T-helper 17 cell (primary cell): ENCODE measurements at places on chromosomes 1 and 21.

- DNase-seq: no peak
Measured at GRCh38 chr1:176177764-176178163, 29.3 kb downstream of the COP1 start.

DNA sequence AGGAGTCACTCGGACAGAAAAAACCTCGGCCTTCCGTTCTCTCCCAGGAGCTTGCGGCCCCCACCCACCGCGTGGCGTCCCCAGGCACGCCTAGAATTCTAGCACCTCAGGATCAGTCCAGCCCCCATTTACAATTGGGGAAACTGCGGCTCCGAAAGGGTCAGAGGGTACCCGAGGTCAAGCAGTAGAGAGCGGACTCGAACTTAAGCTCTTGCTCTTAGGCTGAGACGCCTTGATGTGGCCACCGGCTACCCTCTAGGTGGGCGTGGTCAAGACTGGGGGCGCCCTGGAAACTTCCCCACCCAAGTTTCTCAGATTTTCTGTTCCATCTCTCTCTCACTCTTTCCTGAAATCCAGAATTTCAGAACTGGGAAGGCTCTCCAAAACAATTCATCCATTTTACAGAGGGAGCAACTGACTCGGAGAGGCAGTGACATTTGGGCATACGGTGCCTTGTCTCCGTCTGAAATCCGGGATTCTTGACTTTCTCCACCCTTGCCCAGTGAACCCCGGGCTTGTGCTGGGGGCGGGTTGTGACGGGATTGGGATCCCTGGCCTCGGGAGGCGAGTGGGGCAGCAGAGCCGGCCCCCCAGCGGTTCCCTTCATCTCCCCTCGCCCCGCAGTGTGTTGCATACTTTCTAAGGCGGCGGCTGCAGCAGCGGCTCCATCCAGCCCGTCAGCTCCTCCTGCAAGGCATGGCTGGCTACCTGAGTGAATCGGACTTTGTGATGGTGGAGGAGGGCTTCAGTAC is 777 bp downstream of the AZIN2 start:
- DNase-seq: no peak

GRCh38 chr21:29775462-29775861 is 164.3 kb downstream of the GRIK1 start:
- DNase-seq: no peak

DNA sequence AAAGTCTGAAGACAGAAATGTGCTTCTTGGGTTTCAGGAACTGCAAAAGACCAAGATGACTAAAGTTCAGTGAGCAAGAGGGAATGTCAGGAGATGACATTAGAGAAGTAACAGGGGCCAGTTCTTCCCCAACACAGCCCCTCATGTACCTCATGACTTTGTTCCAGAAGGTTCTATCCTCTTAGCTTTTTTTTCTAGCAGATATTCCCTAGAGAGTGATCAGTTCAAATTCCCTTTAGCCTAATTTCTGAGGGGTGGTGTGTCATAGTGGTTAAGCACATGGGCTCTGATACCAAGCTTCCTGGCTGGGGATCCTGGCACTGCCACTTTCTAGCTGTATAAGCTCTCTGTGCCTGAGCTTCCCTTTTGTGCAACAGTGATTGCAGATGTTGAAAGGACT is 108.0 kb downstream of the LBR start:
- DNase-seq: no peak

- DNase-seq: no peak
Measured at GRCh38 chr1:244730153-244730933, 77.4 kb downstream of the DESI2 start.

DNA sequence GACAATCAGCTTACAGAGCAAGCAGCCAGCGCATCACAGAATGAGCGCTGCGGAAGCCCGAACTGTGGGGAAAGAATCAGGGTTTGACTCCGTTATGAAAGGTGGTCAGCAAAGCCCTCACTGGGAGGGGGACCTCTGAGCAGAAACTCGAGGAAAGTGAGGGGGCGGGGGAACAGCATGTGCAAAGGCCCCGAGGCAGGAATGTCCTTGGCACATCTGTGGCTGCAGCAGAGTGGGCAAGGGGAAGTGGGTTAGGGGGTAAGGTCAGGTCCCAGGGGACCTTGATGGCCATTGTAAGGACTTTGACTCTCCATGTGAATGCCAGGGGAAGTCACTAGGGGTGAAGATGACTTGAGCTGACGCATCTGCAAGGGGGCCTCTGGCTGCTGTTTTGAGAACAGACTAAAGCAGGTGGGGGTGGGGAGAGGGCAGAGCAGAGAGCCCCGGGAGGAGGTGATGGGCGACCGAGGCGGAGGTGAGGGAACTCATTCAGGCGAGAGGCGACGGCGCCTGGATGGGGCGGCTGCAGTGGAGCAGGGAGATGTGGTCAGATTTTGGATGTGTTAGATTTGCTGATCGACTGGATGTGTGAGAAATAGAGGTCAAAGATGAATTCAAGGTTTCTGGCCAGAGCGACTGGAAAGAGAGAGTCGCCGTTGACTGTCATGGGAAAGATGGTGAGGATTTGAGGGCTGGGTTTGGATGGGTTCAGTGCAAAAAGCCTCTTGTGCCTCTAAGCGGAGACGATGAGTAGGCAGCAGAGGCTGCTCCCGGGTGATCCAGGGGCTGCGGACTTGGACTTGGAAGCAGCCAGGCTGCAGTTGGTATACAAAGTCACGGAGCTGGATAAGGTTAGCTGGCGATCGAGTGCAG is 108.0 kb upstream of the ZBTB40 start:
- no peak for DNase-seq

DNA sequence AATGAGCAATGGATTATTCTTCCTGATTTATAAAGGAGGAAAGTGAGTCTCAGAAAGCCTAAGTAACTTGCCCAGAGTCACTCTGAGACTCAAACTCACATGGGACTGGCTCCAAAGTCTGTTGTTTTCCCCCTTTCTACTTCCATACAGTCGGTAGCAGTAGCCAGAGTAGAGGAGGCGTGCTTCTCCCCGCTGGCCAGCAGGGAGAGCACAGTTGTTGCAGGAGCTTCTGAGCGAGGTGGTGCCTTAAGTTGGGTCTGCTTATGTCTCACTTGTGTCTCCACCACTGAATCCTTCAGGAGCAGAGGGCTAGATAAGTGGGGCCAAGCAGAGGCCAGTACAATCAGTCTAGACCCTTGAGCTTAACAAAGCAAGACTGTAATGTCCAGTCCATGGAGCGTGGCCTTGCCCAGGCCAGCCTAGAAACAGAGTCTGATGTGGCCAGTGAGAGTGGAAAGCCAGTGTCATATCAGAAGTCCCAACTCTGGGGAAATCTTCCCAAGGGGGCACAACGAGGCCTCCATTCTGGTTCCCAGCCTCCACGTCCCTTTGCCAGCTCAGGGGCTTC is 181.9 kb downstream of the ZSCAN20 start:
- no peak for DNase-seq

GRCh38 chr1:177631770-177632169 is 338.1 kb downstream of the SEC16B start:
- DNase-seq: no peak

- no peak for DNase-seq
Measured at GRCh38 chr1:230284891-230285290, 141.2 kb downstream of the PGBD5 start.

GRCh38 chr1:159944623-159945455 is 574 bp downstream of the IGSF9 start:
- DNase-seq: no peak

DNA sequence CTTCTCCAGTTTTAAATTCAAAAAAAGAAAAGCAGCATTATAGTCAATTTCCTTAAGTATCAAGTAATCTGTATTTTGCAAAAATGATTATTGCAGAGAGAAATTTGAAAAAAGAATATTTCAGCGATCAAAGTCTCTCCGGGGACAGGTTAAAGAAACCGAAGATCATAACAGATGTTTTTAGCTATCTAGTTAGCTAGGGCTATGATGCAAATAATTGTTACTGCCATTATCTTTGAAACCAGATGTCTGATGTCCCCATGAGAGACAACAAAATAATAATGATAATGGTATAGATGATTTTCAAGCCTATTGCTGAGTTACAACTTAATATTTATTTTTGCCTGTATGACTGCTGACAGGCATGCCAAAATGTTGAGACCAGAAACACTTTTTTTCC is 1326.0 kb downstream of the PLA2G4A start:
- no peak for DNase-seq

DNA sequence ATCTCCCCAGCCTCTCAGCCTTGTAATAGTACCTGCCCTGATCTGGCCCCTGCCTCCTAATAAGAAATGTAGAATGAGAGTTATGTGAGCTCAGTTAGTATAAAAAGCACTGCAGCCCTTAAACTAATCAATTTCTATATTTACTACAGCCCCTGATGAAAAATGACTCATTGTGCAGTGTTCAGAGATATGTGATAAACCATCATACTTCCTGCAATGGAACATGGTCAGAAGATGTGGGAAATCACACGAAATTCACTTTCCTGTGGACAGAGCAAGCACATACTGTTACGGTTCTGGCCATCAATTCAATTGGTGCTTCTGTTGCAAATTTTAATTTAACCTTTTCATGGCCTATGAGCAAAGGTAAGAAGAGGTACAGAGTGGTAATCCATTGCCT is 176.8 kb upstream of the PDE4B start:
- no peak for DNase-seq

DNA sequence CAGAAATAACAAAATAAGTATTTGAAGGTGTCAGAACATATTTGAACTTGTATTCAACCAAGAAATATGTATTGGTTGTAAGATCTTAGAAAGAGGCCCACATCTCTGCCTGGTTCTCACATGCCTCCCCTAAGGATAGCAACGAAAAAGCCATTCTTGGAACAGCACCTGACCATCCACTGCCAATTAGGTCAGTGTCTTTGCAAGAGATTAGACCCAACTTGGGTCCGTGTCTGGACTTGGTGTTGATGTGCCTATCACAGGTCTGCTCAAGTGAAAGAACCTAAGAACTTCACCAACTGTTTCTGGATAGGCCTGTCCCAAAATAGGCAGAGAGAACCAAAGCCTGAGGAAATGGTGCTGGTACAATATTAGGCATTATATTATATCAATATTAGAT is 46.0 kb upstream of the COG2 start:
- no peak for DNase-seq

- no peak for DNase-seq
Measured at GRCh38 chr1:177891809-177892208, 78.0 kb downstream of the SEC16B start.

- no peak for DNase-seq
Measured at GRCh38 chr21:41596241-41596925, 88.4 kb upstream of the TMPRSS2 start.

DNA sequence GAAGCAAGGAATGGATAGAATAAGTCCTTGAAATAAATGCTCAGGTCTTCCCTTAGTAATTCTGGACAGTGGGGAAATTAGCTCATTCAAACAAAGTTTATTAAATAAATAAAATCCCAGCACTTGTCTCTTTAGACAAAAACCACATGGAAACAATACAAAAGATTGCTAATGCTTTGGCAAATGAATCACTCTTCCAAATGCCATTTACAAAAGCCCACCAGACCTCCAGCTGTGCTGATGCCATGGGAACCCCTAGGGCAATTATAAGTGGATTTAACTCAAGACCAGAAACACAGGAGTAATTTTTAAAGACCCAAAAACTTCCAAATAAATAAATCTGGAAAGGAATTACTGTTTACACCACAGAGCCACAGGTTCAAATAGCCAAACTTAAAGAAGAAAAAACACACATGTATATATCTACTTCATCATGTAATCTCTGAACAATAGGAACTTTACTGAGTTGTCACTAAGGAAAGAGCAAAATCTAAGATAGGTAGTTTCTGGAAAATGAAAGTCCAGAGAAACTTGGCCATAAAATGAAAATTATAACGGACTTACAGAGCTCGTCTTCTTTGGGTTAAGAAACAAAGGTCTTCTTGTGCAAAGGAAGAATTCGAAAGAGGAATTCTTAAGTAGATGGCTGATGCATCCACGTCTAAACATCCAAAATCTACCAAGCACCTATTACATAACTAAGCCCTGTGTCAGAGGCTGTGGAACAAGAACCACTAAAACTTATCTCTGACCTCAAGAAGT is 399.4 kb downstream of the SMYD3 start:
- DNase-seq: no peak

- DNase-seq: no peak
Measured at GRCh38 chr1:44592208-44593145, 81.8 kb downstream of the TMEM53 start.

DNA sequence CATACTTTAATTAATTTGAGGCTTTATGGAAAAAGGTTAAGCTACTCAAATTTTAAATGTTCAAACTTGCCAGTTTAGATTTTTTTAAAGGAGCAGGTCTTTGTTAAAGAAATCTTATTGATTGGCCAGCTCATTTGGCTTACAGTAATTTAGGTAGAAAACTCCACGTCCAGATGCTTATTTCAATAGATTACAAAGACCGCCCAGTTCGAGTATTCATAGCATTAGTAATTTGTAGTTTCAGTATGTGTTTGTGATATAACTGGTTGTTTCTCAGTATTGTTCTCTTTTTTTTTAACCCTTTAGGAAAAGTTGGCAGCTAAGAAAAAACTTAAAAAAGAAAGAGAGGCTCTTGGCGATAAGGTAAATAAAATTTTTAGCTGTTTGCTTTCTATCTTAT is 1.6 kb downstream of the RPF1 start:
- no peak for DNase-seq

DNA sequence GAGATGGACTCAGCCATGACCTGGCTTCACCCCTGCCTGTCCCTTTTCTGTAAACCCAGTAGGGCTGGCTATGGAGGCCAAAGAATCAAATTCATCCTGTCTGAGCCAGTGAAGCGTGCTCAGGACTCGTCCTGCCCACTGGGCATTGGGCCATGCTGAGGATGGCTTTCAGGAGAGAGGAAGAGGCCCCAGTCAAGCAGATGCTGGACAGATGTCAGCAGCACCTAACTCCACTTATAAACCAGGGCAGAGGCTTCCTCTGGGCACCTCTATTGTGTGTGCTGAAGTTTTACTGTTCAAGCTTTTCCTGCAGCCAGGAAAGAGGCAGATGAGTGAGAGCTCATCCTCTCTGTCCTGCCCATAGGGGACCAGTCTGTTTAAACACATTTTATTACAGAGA is 97.4 kb upstream of the GCLM start:
- DNase-seq: no peak

DNA sequence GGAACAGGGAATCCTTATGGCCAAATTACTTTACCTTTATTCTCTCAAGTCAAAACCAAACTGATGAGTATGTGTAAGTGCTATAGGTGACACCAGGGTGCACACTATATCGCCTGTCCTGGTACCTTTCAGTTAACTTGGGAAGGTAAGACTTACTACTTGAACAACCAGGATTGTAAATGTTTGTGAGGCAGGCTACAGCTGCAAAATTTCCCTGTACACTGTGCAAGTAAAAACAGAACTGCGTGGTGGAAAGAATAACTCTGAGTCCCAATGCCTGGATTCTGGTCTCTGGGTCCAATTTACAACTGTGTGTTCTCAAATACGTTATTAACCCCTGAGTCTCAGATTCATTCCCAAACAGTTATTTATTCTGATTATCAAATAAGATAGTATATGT is 73.5 kb downstream of the TENT5C start:
- no peak for DNase-seq

- DNase-seq: no peak
Measured at GRCh38 chr1:151210830-151211229, 12.5 kb downstream of the PIP5K1A start.

DNA sequence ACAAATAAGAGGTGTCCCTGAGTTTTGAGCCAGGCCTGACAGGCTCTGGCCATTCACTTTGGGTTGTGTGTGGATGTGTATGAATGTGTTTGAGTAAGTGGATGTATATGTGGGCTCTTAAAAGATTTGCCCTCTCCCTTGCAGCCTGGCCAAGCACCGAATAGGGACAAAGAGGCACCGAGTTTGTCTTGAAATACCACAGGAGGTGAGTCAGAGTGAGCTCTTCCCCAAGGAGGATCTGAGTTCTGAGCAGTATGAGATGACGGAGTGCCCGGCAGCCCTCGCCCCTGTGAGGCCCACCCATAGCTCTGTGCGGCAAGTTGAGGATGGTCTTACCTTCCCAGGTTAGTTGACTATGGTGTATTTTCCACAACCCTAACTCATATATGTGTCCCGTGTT is 19.0 kb downstream of the KDM4A start:
- no peak for DNase-seq
